ENCODE measurements at places on chromosomes 16 and 17. TPM values are rescaled to one million over a fixed set of nuclear protein-coding genes. Genes with fewer than 3 reads are reported as not detected.

The TANC2 gene
- total RNA-seq, result 203 TPM

The HID1 gene
- total RNA-seq, result 90.3 TPM

The HAS3 gene
- 3.8 TPM for total RNA-seq

The BCO1 gene
- total RNA-seq, result 0.62 TPM

The KRT39 gene
- total RNA-seq, result not detected
